CD4-positive, CD25-positive, alpha-beta regulatory T cell (primary cell): ENCODE measurements at places on chromosomes 4 and X.

GRCh38 chrX:140744085-140744484 lies 34.5 kb downstream of the LINC00632 start:
- no peak for DNase-seq

DNA sequence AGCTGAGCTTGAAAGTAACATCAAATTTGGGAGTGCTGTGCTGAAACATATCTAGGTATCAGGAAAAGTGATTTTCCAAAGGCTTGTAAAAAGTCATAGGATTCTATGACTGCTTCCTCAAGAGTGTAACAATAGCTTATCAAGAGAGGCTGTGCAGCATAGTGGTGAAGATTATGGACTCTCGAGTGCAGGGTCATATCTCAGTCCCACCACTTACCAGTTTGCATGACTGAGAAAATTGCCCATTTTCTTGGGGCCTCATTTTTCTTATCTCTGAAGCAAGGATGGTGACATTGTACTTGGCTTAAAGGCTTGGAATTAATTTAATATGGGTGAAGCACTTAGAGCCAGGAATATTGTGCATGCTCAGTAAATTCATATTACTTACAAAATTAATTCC lies 57.2 kb downstream of the AFF1 start:
- no peak for DNase-seq

GRCh38 chr4:25953740-25954139 lies 39.7 kb downstream of the SMIM20 start:
- no peak for DNase-seq

GRCh38 chr4:72205298-72205697 lies 173.5 kb downstream of the NPFFR2 start:
- DNase-seq, result no peak

DNA sequence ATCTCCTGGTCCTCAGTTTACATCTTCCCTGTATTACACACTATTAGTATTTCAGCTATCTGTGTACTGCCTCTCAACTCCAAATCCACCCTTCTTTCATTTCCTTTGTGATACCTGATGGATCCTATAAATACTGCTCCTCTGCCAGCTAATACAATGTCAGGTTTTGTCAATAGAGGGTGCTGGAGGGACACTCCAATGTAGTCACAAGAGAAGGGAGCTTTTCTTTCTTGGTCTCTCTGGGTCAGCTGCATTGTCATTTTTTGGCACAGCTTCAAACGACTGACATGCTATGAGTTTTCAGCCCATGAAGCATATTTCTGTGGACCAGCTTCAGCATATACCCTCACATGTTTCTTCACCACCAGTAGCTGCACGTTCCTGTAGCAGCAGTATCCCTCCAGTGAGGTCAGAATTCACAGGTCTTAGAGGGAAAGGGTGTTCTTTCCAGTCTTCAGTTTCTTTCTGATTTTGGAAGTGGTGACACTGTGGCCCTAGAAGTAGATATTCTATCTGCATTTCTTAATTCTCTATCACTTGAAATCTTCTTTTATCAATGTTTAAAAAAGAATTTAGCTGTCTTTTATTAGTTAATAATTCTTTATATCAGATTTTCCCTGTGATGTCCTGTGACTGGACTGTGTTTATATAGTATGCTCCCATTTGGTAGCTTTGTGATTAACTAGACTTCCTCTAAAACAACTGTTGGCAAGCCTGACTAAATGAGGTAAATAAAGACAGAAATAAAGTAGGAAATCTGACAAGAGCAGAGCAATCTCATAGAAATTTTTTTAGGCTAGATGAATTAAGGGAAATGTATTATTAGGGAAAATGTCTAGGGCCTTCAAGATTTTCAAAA lies 60.6 kb downstream of the GABRA2 start:
- DNase-seq, result no peak
